ENCODE measurements at places on chromosomes 3 and 15.

- no peak for DNase-seq
Measured at GRCh38 chr15:35850284-35850683, 304.3 kb upstream of the DPH6 start.

DNA sequence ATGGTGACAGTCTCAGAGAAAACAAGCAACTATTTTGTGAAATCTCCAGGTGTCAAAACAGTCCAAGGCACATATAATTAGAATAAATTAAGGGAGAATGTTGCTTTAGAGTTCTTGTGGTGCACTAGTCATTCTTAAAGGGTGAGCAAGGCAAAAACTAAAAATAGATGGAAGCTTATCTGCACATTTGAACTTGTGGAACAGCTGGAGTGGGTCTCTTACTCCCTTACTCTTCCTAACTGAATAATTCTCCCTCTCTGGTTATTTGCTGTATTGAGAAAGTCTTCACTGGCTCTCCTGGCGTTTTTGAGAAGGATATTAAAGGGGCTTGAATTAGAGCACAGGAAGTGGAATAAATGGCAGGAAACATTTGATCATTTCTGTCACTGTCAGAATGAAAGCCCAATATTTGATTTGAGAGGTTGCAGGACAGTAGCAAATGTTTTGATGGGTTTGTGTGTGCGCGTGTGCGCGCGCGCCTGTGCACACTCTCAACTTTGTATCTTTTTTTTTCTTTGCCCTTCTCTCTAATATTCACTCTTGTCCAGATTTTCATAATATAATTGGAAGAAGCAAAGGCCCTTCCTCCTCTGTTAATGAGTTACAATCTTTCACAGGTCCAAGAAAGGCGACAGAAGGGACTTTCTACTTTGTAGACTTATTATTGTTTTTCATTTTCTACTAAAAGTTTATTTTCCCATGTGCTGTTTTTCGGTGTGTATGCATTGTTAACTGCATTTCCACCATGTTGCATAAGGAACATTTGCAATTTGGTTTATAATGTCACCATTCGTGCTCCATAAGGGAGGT lies 40.9 kb downstream of the AKAP13 start:
- no peak for DNase-seq

DNA sequence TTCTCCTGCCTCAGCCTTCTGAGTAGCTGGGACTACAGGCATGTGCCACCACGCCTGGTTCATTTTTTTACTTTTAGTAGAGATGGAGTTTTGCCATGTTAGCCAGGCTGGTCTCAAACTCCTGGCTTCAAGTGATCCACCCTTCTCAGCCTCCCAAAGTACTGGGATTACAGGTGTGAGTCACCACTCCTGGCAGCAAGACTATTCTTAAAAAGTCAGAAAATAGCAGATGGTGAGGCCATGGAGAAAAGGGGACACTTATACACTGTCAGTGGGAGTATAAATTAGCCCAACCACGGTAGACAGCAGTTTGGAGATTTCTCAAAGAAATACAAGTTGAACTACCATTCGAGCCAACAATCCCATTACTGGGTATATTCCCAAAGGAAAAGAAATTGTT lies 603.3 kb upstream of the TBL1XR1 start:
- DNase-seq = no peak

DNA sequence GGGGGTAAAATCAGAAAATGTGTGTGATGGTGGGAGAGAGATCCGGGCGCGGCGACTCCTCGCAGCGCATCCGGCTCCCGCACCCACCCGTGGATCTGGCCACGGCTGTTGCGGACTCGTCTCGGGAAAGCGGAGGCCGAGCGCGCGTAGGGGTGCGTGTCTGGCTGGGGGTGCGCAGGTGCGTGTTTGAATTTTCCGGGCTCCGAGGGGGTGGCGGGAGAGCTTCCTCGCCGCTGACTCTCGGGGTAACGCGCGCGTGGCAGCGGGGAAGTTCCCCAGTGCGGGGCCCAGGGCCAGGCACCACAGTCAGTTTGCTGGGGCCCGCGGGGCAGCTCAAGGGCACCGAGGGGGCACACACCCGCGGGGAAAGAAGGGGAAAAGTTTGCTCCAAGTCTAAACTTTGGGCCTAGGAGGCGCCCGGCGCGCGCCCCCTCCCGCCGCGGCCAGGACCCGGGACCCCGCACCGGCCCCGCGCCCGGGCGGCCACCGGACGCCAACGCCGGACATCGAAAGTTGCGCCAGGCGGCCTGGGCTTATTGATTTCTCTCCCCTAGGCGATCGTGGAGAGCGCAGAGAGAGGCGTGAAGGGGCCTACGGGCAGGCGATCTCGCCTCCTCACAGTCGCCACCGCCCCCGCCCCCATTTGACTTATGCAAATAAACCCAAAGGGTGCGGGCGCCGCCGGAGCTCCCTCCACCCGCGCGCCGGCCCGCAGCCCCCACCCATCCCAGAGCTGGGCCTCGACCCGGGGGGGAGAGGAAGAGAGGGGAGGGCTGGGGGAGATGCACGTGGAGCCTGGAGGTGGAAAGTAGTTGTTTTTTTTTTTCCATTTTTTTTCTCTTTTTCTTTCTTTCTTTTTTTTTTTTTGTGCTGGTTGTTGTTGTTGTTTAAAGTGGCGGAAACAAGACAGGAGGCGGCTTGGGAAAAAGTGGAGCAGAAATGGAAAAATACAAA lies 639 bp downstream of the FOXP1 start:
- peak; percentile 60 for DNase-seq

DNA sequence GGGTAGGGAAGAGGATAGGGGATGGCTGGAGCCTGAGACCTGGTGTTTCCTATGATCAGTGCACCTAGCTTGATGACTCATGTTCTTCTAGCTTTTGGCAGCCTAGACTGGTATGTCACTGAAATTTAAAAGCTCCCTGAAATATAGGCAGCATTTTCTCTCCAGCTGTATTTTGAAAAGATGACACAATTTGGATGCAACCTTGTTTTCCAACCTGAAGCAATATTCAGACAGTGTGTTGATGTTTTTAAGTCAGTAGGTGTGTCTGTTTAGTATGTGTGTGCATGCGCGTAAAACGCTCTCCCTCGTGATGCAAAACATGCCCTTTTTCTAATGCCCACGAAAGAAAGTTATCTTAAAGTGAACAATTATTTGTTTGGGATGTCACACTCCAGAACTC lies 58.5 kb downstream of the RPL22L1 start:
- DNase-seq = no peak

- no peak for DNase-seq
Measured at GRCh38 chr3:71163198-71163918, 420.2 kb downstream of the FOXP1 start.
